ENCODE measurements at places on chromosomes 7 and 10. TPM values are rescaled to one million over a fixed set of nuclear protein-coding genes. Genes with fewer than 3 reads are reported as not detected.

GRCh38 chr10:52440612-52441285, 126.7 kb downstream of the DKK1 start:
- no peak for DNase-seq

GRCh38 chr7:17247357-17247756, 51.1 kb upstream of the AHR start:
- DNase-seq: no peak

GRCh38 chr7:73824986-73825385, 5.8 kb upstream of the CLDN4 start:
- no peak for DNase-seq

Gene CHN2
- total RNA-seq: 4.1 TPM

- DNase-seq: no peak
These were observed 77.6 kb downstream of the BICC1 start for GRCh38 chr10:58590152-58590840.

Gene CALHM1
- not detected for total RNA-seq

- DNase-seq: no peak
These were observed 33.6 kb downstream of the DNMBP start for GRCh38 chr10:99975942-99976809.

DNA sequence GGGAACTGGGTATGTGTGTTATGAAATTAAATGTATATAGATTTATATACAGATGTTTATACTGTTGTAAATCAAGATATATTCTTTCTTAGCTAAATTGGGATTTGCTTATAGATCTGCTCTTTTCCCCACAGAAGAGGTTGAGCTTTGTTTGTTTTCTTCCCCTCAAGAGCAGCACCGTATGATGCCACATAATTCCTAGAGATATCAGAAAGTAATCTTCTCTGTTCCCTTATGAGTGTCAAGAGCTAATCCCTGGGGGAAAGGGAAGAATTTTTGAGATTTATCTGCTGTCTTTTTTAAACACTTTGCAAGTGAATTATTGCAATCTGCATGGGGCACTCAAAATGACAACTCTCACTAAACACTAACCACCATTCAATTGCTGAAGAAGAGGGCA, 68.7 kb upstream of the SP4 start:
- no peak for DNase-seq

GRCh38 chr7:96093435-96093834, 228.5 kb downstream of the SLC25A13 start:
- DNase-seq: no peak

DNA sequence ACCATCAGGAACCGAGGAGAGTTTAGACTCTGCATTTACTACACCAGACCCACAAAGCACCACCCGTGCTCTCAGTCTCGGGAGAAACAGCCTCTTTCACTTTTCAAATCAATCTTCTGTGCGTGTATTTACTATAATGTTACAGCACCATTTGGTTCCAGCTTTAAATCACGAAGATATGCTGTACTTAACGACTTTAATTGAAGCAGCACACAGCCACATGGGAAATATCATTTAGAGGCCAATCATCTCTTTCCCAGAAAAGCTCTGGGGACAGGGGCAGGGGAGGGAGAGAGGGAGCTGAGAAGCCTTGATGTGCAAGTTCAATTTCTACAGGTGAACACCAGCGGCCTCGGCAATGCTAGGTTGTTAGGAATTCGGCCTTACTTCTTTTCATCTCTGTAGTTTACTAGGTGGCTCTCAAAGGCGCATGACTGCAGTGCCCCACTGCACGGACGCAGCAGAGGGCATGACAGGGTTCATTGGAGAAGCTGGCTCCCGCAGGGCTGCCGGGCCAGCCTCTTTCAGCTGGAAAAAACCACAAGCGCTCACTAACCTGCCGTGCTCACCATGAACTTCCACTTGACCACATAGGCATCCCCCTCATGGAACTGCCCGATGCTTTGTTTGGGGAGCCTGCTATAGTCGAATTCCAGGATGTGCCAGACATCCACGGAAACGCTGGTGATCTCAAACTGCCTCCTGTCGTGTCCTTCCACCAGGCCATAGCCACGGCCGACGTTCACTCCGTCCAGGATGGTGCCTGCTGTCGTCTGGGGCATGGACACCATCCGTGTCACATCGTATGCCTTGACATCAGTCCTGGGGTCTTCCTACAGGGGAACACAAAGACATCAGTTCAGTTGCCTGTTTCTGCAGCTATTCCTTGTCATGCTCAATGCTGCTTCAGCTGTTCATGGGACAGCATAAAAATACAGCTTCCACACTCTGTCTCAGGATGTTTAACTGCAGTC, 154.5 kb downstream of the SVIL start:
- DNase-seq: no peak
